Colonic mucosa (tissue), 4 donors: ENCODE measurements at places on chromosomes 5 and 9.

DNA sequence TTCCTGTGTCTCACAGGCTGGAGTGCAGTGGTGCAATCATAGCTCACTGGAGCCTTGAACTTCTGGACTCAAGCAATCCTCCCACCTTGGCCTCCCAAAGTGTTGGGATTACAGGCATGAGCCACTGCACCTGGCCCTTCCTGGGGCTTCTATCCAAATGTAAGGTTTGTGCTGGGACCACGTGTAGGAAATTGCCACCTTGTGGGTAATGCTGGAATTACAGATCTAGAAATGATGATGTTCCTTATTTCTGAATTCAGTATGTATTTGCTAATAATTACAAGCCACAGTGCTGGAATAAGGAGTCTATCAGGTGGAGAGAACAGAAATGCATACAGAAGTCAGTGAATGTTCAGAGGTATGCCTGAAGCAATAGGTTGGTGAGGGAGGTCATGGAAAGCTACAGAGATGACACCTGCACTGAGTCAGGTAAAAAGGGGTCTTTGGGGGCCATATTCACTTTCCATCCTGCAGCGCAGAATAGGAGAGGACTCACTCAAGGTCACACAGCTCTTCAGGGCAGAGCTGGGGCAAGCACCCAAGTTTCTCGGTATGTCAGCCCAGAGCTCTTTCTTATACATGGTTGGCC is 8.8 kb upstream of the IGFBPL1 start:
- peak; percentile 13 for DNase-seq

DNA sequence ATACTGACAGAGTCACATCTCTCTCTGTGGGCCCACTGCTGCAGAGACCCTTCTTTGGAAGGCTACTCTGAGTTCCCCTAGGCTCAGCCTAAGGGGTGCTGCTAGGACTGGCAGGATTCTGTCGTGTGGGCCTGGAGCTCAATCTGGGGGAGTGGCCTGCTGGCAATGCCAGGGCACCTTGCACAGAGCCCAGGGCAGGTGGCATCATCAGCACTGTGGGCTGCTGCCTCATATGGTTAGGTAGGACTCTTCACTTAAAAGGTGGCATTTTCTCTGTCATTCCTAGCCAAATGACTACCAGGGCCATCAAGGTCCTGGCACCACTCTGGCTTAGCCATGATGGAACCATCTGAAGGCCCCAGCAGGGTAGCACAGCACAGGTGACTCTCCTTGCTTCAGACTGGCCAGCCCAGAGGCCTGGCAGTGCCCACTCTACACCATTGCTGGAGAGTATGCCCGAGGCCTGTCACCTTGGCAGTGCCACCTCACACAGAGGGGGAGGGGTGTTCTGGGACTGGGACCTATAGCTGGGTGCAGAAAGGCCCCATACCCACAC is 21.9 kb downstream of the PITX1 start:
- DNase-seq: no peak

GRCh38 chr5:59039296-59040023 is 456.6 kb downstream of the RAB3C start:
- DNase-seq: peak; percentile 75

DNA sequence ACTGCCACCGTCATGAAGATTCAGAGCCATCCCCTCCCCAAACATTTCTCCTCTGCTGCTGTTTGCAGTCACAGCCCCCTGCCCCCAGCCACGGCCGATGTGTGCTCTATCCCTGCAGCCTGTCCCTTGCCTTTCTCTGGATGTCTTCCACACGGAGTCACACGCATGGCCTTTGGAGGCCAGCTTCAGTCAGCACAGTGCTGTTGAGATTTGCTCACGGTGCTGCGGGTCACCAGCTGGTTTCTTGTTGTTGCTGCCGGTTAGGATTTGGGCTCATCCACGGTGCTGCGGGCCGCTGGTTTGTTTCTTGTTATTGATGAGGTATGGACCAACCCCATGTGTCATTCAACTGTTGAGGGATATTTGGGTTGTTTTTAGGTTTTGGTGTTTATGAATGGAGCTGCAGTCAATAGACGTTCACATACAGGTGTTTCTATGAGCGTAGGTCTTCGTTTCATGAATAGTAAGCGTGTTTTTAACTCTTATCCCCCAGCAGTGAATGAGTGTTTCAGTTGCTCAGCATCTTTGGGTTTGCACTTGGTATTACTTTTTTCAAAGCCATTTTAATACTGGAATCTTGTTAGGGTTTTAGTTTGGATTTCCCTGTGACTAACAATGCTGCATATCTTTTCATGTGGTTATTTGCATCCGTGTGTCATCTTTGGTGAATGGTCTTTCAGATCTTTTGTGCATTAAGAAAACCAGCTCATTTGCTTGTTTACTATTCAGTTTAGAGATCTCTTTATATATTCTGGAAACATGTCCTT is 57.6 kb downstream of the AHRR start:
- DNase-seq: peak; percentile 5

DNA sequence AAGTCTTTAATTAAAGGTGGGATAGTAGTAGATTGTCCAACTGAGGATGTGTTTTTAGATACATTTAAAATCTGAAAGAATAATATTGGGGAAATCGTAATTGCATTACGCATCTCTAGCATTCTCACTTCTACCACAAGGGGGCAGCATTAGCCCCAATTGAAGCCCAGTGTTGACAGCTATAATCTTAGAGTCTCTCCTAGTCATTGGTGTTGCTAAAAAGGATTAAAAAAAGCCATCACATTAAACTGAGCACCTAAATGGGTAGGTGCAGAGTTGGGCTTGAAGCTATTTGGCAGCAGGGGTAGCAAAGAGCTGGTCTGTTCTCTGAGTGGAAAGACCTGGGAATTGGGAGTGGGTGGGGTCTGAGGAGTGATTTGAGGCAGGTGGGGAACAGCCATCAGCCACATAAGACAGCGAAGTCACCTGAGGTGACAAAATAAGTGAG is 177.2 kb downstream of the OSTF1 start:
- DNase-seq: peak; percentile 71

GRCh38 chr5:151154931-151155774 is 2.4 kb downstream of the ANXA6 start:
- DNase-seq: peak; percentile 39

GRCh38 chr5:131587541-131587940 is 47.5 kb downstream of the RAPGEF6 start:
- no peak for DNase-seq

DNA sequence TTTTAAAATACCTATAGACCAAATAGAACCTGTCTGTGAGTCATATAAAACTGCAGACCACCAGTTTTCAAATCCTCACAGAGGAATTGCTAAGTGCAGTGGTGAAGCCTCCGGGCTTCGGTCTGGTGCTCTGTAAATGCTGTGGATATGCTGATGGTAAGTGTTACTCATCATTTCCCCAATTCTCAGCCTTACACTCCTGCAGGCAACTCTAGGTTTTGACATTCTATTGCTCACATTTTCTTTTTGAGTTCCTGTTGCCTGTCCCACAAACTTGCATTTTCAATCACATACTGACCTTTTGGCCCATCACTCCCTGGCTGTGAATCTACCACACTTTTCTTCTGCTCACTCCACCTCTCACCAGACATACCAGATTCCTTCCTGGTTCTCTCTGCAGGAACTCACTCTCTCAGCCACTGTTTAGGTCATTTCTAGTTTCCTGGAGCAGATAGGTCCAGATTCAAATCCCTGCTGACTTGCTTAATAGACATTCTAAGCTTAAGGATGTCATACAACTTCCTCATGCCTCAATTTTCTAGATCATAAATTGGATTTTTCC is 192.9 kb downstream of the RAB3C start:
- no peak for DNase-seq

DNA sequence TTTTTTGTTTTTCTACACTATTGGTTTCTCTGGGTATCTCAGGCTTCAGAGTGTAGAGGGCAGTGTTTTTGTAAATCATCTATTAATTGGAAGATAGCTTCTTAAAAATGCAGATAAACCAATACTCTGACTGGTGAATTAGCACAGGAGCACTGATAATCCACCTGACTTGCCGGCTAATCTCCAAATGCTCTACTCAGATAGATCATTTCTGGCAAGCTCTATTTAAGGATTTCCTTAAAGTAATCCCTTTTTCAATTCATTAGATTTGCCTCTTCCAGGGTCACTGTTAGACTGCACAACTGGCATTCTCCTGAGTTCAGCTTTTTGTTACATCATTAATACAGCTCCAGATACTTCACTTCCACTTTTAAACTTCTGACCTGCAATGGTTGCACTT is 1390.3 kb upstream of the NUDT12 start:
- DNase-seq: no peak

DNA sequence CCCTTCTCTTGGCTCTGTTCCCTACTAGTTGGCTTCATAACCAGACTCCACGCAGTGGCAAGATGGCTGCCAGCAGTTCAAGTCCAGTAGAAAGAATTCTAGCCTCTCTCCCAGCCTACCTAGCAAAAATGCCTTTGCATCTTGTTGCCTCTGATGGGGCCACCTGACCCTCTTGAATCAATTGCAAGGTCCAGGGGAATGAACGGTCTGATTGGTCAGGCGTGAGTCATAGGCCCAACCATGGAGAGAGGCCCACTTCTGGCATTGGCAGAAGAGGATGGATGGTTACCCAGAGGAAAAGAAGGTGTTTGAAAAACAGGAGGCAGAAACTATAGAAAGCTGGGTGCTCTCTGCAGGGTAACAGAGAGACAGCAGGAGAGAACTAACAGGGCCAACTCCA is 622.6 kb downstream of the CCDC171 start:
- DNase-seq: no peak

DNA sequence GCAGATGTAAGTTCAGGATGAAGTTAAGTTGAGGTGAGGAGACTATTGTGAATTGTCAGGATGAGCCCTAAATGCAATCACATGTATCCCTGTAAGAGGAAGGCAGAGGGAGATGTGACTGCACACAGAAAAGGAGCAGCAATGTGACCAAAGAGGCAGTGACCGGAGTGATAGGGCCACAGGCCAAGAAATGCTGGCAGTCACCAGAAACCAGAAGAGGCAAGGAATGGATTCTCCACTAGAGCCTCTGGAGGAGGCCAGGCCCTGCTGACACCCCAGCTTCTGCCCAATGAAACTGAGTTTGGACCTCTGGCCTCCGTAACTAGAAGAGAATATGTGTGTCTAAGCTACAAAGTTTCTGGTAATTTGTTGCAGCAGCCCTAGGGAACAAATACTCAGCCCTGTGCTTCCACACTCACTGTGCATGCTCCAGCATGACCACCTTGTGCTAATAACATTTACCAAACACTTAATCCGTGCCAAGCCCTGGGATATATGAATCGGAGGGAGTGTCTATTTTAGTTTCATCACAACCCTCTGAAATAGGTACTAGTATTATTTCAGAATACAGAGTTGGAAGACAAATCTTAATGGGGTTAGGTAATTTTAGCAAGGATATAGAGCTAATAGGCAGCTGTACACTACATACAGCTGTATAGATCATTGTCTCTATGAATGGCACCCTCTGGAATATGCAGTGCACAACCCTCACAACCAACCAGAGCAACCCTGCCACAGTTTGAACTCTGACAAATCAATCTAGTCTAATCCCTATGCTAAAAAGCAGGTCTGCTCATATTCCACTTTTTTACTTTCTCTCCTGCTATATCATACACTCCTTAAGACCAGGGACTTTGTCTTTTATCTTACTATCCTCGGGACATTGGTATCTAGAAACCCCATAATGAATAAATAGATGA is 7.8 kb upstream of the GPX8 start:
- DNase-seq: no peak

- no peak for DNase-seq
These were observed 130.1 kb upstream of the C9orf72 start for GRCh38 chr9:27703216-27703980.

- no peak for DNase-seq
These were observed 139.5 kb upstream of the CYLC2 start for GRCh38 chr9:102855641-102856040.

- DNase-seq: no peak
These were observed 22.2 kb downstream of the SLC46A2 start for GRCh38 chr9:112868461-112868860.

GRCh38 chr9:15401266-15401665 is 21.4 kb upstream of the SNAPC3 start:
- no peak for DNase-seq

GRCh38 chr9:35882996-35883395 is 12.8 kb upstream of the OR13J1 start:
- no peak for DNase-seq

DNA sequence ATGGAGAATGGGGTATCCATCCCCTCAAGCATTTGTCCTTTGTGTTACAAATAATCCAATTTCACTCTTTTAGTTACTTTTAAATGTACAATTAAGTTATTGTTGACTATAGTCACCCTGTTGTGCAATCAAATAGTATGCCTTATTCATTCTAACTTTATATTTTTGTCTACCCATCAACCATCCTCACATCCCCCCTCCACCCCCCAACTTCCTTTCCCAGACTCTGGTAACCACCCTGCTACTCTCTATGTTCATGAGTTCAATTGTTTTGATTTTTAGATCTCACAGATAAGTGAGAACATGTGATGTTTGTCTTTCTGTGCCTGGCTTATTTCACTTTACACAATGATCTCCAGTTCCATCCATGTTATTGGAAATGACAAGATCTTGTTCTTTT is 15.4 kb upstream of the RANBP17 start:
- no peak for DNase-seq

GRCh38 chr9:94912700-94913249 is 186.3 kb downstream of the AOPEP start:
- DNase-seq: no peak

DNA sequence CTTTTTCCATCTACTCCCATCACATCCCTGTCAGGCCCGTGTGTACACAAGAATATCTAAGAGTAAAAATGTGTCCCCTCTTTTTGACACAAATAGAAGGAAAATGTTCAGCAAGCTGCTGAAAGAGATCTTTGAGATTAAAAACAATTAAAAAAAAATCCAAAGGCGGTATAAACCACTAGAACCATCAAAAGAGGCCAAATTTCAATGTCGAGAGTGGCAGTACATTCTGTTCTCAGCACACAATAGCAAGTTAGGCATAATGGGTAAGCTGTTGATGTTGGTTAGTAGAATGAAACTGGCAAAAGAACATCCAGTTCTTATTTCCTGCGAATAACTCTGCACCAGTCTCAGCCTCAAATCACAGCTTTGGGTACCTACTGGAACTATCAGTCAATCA is 95.2 kb upstream of the IL7R start:
- DNase-seq: no peak

- DNase-seq: no peak
These were observed 15.5 kb downstream of the SLC44A1 start for GRCh38 chr9:105259731-105260612.

GRCh38 chr9:34541540-34541939 is 18.8 kb upstream of the ENHO start:
- DNase-seq: no peak

GRCh38 chr5:91929522-91929817 is 546.4 kb upstream of the ARRDC3 start:
- DNase-seq: no peak

GRCh38 chr5:130874861-130875417 is 290.1 kb downstream of the HINT1 start:
- no peak for DNase-seq

DNA sequence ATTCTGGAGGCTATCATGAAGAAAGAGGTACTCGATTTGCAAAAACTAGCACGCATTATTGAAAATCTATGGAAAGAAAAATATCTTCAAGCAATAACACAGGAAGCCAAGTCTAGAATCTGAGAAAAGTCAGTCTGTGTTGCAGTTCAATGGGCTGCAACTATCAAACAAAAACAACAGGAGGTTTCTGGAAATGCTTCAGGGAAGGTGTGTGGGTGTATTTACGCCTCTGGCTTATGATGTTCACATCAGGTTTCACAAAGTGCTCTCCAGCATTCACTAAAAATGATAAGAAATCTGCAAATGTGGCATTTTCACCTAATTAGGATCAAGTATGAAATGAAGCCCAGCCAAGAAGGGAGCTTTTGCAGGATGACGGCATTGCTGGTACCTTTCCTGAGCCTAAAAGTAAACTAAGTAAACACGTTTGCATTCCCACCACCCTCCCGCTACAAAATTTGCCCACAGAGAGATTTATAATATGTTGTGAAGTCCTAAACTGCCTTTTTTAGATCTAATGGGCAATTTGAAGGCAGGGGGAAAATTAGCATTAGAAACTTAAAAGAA is 146.4 kb downstream of the GABRB2 start:
- no peak for DNase-seq
